ENCODE measurements at places on chromosomes 3 and 15. TPM values are rescaled to one million over a fixed set of nuclear protein-coding genes. Genes with fewer than 3 reads are reported as not detected.

DNA sequence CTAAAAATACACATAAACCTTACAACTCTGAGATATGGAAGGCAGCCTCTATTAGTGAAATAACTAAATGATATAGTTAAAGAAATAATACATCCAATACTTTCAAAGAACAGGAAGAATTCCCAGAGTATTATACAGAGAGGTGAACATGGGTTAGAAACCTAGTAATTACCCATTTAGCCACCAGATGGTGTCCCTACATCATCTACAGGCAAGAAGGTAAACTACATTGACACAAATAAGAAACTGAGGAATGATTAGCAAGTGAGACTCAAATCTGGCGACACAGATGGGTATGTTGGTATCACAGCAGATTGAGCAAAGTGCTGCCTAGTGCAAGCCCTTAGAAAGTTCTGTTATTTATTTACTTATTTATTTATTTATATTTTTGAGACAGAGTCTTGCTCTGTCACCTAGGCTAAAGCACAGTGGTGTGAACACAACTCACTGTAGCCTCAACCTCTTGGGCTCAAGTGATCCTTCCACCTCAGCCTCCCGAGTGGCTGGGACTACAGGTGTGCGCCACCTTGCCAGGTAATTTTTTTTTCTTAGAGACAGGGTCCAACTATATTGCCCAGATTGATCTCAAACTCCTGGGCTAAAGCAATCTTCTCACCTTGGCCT, 28.2 kb downstream of the NEK4 start:
- no peaks in the 10 kb centered on the region for H3K36me3 ChIP-seq
- DNase-seq: no peak
- no peak overlapping the region for H3K27ac ChIP-seq
- no peaks in the 10 kb centered on the region for H3K4me1 ChIP-seq

- H3K27me3 ChIP-seq: no peaks in the 10 kb centered on the region
- no peak overlapping the region for H3K27ac ChIP-seq
- no peaks in the 10 kb centered on the region for H3K4me1 ChIP-seq
- no peak overlapping the region for H3K4me3 ChIP-seq
- no peak for DNase-seq
- no peaks in the 10 kb centered on the region for H3K36me3 ChIP-seq
Observed at GRCh38 chr3:174776123-174776522, 83.0 kb upstream of the NAALADL2 start.

DNA sequence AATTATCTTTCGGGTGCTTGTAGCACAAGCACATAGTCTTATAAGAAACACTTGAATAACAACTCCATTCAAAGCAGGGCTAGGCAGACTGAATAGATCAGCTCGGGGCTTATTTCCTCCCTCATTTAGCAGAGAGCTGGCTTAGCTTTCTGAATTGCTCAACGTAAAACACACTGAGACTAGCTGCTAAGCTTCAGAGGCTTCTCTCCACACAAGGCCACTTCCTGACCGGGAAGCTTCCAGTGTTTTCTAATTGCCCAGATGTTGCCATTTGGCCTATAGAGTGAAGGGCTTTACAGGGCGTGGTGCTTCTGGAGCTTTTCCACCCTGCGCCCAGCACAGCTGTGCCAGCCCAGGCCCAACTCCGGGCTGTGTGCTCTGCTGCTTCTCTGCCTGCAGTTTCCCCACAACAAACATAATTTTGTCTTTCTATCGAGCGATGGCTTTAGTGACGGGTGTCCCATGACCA, 16.6 kb downstream of the FAM240A start:
- peak overlapping the region; percentile 80 for H3K27ac ChIP-seq
- H3K27me3 ChIP-seq: no peaks in the 10 kb centered on the region
- no peak for DNase-seq
- H3K4me1 ChIP-seq: peaks cover 13% of the 10 kb centered on the region

- no peaks in the 10 kb centered on the region for H3K36me3 ChIP-seq
- H3K4me1 ChIP-seq: no peaks in the 10 kb centered on the region
- no peaks in the 10 kb centered on the region for H3K27me3 ChIP-seq
- DNase-seq: no peak
Observed at GRCh38 chr3:55000953-55001352, 73.1 kb upstream of the LRTM1 start.

- DNase-seq: no peak
- H3K27me3 ChIP-seq: no peaks in the 10 kb centered on the region
Observed at GRCh38 chr3:73480187-73480672, 144.5 kb downstream of the PDZRN3 start.

DNA sequence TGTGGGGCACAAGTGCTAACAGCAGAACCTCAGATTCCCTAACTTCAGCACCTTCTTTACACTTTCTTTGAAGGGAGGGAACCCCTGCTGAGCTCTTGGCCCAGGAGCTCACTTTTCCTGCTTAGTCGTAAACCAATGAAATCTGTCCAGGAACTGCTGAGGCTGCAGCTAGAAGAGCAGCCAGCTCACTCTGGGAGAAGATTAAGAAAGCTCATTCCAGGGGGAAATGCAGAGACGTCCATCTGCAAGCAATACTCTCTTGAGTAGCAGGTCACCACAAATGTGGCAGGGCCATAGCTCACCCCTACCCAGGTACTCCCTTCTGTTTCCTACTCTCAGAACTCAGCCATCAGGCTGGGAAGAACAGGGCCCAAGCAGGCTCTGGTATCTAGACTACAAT, 103.3 kb downstream of the WDR76 start:
- no peak for DNase-seq
- no peak overlapping the region for H3K27ac ChIP-seq

- no peaks in the 10 kb centered on the region for H3K27me3 ChIP-seq
- peaks cover 2% of the 10 kb centered on the region for H3K4me1 ChIP-seq
- H3K36me3 ChIP-seq: no peaks in the 10 kb centered on the region
- H3K4me3 ChIP-seq: no peak overlapping the region
- DNase-seq: no peak
Observed at GRCh38 chr3:58324391-58325390, 8.0 kb upstream of the PXK start.

DNA sequence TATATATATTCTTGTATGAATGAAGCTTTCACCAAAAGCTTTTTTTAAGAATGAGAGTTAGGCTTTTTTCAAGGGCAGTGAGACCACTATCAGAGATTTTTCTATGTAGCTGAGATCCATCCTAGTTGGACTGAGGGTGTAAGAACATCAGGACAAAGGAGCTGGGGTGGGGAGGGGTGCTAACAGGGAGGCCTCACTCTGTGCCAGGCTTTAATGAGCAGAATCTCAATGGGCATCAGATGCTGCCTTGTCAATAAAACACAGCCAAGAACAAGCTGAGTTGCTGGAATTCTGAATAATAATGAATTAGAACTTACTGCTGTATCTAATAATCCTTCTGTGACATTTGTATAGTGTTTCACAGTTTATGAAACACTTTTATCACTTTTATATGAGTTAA, 41.4 kb upstream of the USP3 start:
- no peak overlapping the region for H3K27ac ChIP-seq
- H3K36me3 ChIP-seq: no peaks in the 10 kb centered on the region
- no peaks in the 10 kb centered on the region for H3K27me3 ChIP-seq
- H3K4me1 ChIP-seq: no peaks in the 10 kb centered on the region

DNA sequence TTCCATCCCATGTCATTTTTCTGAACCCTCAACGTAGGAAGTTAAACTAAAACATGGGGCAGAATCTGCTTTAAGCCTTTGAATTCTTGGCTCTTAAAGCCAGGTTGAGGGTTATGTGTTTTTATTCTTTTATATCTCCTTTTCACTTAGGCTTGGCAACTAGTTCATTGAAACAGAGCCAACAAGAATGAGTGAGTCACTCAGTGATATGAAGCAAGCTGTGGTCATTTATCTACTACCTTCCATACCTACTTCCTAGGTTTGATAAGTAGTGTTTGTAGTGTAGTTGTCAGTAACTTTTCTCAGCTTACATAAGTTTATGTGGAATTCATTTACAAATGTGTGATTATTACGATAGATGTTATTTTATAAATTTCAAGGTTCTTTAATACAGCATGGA, 67.4 kb downstream of the SNRPN start:
- no peak for DNase-seq
- H3K4me3 ChIP-seq: no peak overlapping the region
- no peak overlapping the region for H3K27ac ChIP-seq
- no peaks in the 10 kb centered on the region for H3K27me3 ChIP-seq

DNA sequence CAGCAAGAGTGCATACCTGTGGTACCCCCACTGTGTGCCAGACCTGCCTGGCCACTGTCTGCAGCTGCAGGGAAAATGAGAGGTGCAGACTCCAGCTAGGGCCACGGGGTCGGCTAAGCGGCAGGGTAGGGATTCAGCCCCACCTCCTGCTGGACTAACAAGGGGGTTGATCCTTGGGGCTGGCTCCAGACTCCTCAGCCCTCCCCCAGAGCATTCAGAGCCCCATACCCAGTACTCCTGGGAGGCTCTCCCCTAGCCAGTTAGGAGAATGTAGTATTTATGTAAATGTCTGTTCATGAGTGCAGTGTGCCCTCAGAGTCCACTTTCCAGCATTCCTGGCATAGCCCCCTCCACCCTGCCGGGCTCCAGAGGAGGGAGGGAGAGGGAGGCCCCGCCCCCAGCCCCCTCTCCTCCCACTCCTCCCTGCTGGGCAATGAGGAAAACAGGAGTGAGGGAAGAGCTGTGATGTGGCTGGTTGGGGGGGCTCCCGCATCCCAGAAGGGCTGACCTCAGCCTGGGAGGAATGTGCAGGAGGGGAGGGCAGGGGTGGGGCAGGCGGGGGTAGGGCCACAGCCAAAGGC, 4.5 kb upstream of the SEMA3B start:
- no peak overlapping the region for H3K4me3 ChIP-seq
- H3K36me3 ChIP-seq: no peaks in the 10 kb centered on the region
- peaks cover 71% of the 10 kb centered on the region for H3K4me1 ChIP-seq

DNA sequence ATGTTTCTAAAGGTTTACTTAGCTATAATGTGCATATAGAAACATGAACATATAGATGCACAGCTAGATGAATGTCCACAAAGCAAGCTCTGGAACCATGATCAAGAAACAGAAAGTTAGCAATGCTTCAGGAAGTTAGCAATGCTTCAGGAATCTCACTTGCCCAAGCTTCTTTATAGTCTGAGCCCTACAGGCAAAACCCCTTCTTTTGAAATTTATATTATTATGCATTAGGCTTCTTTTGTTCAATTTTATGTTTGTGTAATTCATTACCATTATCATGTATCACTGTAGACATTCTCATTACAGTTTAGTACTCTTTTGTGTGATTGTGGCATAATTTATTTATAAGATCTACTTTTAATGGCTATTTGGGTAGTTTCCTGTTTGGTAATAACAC, 286.4 kb upstream of the BCHE start:
- no peak for DNase-seq
- no peaks in the 10 kb centered on the region for H3K36me3 ChIP-seq
- no peaks in the 10 kb centered on the region for H3K27me3 ChIP-seq
- no peaks in the 10 kb centered on the region for H3K4me1 ChIP-seq

GRCh38 chr3:135728007-135728721, 237.4 kb upstream of the PPP2R3A start:
- H3K27ac ChIP-seq: no peak overlapping the region
- no peaks in the 10 kb centered on the region for H3K27me3 ChIP-seq
- no peaks in the 10 kb centered on the region for H3K36me3 ChIP-seq
- H3K4me3 ChIP-seq: no peak overlapping the region
- H3K4me1 ChIP-seq: no peaks in the 10 kb centered on the region

DNA sequence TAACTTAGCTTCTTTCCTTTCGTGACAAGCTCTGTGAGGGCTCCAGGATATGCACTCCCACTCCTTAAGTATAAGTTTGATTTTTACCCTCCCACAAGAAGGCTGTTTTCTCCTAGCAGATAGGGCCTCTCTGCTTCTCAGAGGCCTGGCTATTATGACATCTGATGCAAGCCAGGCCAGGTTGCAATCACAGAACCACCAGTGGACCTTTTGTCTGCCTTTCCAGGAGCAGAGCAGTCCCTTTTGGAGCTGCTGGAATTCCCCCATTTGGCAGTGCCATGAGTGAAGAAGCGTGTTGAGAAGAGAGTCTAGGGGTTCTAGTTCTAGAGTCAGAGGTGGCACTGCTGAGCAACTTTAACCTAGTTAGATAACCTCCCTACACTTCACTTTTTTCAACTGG, 1004.3 kb upstream of the SEMA6D start:
- no peaks in the 10 kb centered on the region for H3K4me1 ChIP-seq
- H3K27me3 ChIP-seq: no peaks in the 10 kb centered on the region
- no peaks in the 10 kb centered on the region for H3K36me3 ChIP-seq
- DNase-seq: no peak
- H3K4me3 ChIP-seq: no peak overlapping the region
- H3K27ac ChIP-seq: no peak overlapping the region

- H3K4me3 ChIP-seq: no peak overlapping the region
- DNase-seq: no peak
- H3K36me3 ChIP-seq: no peaks in the 10 kb centered on the region
- H3K27ac ChIP-seq: no peak overlapping the region
- no peaks in the 10 kb centered on the region for H3K4me1 ChIP-seq
- peaks cover 9% of the 10 kb centered on the region for H3K27me3 ChIP-seq
Observed at GRCh38 chr3:46354984-46355383, 1.1 kb downstream of the CCR2 start.

DNA sequence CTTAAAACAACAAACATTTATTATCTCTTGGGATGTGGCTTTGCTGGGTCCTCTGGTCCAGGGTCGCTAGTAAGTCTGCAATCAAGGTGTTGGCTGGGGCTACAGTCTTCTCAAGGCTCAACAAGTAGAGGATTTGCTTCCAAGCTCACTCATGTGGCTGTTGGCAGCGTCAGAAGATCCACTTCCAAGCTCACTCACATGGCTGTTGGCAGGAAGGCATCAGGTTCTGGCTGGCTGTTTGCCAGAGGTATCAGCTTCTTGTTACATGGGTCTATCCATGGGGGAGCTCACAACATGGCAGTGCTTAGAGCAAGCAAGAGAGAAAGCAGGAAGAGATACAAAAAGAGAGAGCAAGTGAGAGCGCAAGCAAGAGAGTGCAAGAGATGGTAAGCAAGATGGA, 15.0 kb upstream of the BNC1 start:
- no peak overlapping the region for H3K4me3 ChIP-seq
- no peaks in the 10 kb centered on the region for H3K4me1 ChIP-seq

- H3K4me1 ChIP-seq: peaks cover 21% of the 10 kb centered on the region
- H3K4me3 ChIP-seq: no peak overlapping the region
- H3K27me3 ChIP-seq: peaks cover 57% of the 10 kb centered on the region
- no peaks in the 10 kb centered on the region for H3K36me3 ChIP-seq
- no peak for DNase-seq
- no peak overlapping the region for H3K27ac ChIP-seq
Observed at GRCh38 chr15:41490355-41490754, 3.3 kb upstream of the ITPKA start.

The LRTM1 gene
- total RNA-seq: not detected

The ADAMTSL3 gene
- 0.86 TPM for total RNA-seq

The ZNF35 gene
- 8.1 TPM for total RNA-seq

The SLC26A6 gene
- total RNA-seq: 13.3 TPM

The FETUB gene
- not detected for total RNA-seq

The GOLGA6D gene
- not detected for total RNA-seq

The TBC1D2B gene
- total RNA-seq: 9.6 TPM

The SPESP1 gene
- 1.5 TPM for total RNA-seq

The IL16 gene
- 3.3 TPM for total RNA-seq

The ECE2 gene
- not detected for total RNA-seq

The BFSP2 gene
- total RNA-seq: not detected

The CKMT1A gene
- 0.41 TPM for total RNA-seq

The SLC25A36 gene
- 48.6 TPM for total RNA-seq
